ENCODE measurements at places on chromosomes 11 and 22.

GRCh38 chr11:97993562-97993961 is 1027.2 kb upstream of the CNTN5 start:
- DNase-seq, result no peak

GRCh38 chr22:35752863-35753189 is 35.2 kb downstream of the APOL5 start:
- DNase-seq, result no peak

GRCh38 chr11:95443386-95443785 is 212.4 kb upstream of the SESN3 start:
- no peak for DNase-seq

DNA sequence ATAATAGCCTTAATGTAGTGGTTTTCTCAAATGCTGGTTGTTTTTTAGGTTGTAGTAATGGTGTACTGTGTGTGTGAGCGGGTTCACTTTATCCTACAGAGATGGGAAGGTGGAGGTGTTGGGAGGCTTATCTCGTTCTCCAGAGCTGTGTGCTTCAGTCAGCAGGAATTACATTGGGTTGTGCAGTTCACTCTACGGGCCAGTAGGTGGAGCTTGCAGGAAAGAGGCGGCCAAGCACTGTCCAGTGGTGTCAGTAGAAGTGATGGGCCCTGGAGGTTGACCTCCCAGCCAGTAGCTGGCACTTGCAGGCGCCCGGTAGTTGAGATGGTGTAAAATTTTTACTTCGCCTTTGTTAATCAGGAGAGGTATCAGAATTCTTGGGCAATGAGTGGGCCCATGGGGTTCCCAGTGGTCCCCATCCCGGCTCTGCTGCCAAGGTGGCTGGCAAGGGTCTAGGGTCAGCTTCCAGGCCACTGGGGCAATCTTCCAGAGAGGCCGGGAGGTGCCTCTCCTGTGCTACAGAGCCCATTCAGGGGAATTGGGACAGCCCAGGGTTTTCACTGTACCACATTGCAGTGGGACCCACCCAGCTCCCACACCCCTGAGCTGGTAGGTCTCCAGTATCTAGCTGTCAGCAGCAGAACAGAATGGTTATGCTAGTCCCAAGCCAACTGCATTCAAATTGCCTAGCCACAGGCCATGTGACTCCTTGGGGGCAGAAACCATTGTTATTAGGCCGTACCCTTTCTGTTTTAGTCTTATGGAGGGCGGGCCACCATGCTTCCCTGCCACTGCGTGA is 43.9 kb downstream of the BIRC2 start:
- peak; percentile 43 for DNase-seq

- DNase-seq, result no peak
Observed at GRCh38 chr11:127939000-127939399, 648.4 kb downstream of the ETS1 start.
